ENCODE measurements at places on chromosomes 3 and 15.

DNA sequence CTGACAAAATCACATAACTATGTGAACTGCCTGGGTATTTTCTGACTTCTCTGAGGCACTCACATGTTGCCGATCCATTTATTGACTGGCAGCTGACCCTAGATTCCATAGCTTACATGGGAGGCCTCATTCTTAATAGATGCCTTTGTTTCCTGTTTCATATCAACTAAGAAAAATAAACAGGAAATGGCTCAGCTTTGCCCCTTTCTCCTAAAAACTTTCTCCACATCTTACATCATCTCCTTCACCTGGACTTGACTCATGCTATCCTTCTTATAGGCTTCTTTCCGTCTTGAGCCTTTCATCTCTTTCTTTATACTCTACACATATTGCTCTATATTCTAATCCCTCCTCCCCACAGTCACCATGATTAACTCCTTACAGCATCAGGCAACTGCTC, 38.0 kb downstream of the TXNRD3 start:
- DNase-seq, result no peak

- DNase-seq, result no peak
Observed at GRCh38 chr15:85955501-85956391, 123.9 kb upstream of the AGBL1 start.

- DNase-seq, result no peak
Observed at GRCh38 chr3:14842277-14842676, 23.5 kb downstream of the FGD5 start.

DNA sequence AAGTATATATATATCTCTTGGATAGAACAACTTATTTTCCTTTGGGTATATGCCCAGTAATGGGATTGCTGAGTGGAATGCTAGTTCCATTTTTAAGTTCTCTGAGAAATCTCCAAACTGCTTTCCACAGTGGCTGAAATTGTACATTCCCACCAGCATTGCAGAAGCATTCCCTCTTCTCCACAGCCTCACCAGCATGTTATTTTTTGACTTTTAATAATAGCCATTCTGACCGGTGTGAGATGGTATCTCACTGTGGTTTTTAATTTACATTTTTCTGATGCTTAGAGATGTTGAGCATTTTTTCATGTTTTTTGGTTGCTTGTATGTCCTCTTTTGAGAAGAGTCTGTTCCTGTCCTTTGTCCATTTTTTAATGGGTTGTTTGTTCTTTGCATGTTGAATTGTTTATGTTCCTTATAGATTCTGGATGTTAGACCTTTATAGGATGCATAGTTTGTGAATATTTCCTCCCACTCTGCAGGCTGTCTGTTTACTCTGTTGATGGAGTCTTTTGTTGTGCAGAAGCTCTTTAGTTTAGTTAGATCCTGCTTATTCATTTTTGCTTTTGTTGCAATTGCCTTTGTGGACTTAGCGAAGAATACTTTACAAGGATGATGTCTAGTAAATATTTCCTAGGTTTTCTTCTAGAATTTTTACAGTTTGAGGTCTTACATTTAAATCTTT, 82.7 kb upstream of the NR2F2 start:
- no peak for DNase-seq

DNA sequence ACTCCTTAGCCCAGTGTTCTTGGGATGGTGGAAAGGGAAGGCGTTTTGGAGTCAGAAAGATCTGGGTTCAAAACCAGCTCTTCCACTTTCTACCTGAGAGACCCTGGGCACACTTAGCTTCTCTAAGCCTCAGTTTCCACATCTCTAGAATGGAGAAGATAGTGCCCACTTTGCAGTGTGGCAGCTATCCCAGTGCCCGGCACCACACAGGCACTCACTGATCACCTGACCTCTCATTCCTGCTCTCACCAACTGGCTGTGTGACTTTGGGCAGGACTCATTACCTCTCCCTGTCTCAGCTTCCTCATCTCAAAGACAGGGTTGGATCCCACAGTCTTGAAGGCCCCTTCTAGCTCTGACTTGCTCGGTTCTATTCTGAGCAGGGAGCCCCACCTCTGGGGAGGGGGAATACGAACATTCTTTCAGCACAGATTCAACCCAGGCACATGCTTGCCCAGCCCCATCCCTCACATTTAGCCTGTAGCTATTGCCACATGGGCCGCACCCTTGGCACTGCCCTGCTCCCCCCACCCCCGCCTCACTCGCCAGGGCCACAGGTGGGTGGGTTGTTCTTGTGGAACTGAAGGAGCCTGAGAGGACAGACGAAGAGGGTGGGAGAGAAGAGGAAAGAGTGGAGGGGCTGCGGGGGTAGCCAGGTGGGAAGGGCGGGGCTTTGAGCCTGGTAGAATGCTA, 39.2 kb downstream of the EPHB3 start:
- DNase-seq, result no peak

- DNase-seq, result no peak
Observed at GRCh38 chr15:75136118-75136517, 65.6 kb upstream of the C15orf39 start.

DNA sequence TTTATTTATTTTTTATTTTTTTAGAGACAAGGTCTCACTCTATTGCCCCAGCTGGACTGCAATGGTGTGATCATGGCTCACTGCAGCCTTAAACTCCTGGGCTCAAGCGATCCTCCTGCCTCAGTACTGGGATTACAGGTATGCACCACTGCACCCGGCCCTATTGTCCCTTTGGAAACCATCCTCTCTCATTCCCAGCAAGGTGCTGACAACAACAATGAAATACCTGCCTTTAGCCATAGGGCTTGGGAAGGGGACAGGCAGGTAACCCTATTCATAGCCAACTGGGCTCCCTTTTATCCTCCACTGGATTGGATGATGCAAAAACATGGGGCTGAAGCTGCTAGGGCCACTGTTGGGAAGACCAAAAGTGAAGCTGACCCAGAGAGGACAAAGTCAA, 43.1 kb downstream of the SCAP start:
- DNase-seq, result no peak

GRCh38 chr3:55061720-55062034, 133.8 kb upstream of the LRTM1 start:
- DNase-seq, result no peak

DNA sequence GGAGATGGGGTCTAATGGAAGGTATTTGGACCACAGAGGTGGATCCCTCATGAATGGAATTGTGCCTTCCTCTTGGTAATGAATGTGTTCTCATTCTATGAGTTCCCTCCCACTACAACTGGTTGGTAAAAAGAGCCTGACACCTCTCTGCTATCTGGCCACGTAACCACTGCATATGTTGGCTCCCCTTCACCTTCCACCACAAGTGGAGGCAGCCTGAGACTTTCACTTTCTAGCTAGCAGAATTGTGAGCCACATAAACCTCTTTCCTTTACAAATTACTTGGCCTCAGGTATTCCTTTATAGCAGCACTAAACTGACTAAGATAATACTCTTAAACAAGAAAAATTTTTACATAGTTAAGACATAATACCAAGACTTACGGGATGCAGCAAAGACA, 155.3 kb downstream of the NR1I2 start:
- peak; percentile 36 for DNase-seq

- no peak for DNase-seq
Observed at GRCh38 chr3:116211901-116212300, 233.4 kb downstream of the LSAMP start.

GRCh38 chr3:100928638-100929428, 64.4 kb downstream of the ABI3BP start:
- no peak for DNase-seq

- no peak for DNase-seq
Observed at GRCh38 chr3:171490901-171491300, 30.7 kb upstream of the TNIK start.

GRCh38 chr3:67083277-67083676, 85.2 kb downstream of the KBTBD8 start:
- DNase-seq, result peak; percentile 8

GRCh38 chr15:62578546-62578945, 413.5 kb upstream of the C2CD4B start:
- no peak for DNase-seq

Measured in GM19239 (cell line).